ENCODE measurements at places on chromosomes 16 and 17.

GRCh38 chr16:89201439-89202377, 1.4 kb upstream of the SLC22A31 start:
- no peak for DNase-seq

DNA sequence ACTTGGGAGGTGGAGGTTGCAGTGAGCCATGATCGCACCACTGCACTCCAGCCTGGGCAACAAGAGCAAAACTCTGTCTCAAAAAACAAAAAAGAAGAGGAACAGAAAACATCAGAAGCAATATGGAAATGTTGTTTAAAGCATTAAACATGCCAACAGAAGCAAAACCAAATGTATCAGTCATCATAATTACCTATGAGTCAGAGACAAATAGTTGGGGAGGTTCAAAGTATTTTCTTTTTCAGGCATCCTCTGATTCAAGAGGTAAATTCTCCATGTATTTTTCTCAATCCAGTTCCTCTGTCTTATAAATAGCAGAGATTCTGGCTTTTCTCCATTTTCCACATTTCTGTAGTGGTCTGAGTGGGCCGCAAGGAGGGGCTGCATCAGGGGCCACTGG, 2.1 kb upstream of the TM4SF5 start:
- no peak for DNase-seq

GRCh38 chr17:57319806-57320205, 63.5 kb downstream of the MSI2 start:
- DNase-seq: no peak

- no peak for DNase-seq
These were observed 55.9 kb downstream of the ABHD15 start for GRCh38 chr17:29510953-29511352.

DNA sequence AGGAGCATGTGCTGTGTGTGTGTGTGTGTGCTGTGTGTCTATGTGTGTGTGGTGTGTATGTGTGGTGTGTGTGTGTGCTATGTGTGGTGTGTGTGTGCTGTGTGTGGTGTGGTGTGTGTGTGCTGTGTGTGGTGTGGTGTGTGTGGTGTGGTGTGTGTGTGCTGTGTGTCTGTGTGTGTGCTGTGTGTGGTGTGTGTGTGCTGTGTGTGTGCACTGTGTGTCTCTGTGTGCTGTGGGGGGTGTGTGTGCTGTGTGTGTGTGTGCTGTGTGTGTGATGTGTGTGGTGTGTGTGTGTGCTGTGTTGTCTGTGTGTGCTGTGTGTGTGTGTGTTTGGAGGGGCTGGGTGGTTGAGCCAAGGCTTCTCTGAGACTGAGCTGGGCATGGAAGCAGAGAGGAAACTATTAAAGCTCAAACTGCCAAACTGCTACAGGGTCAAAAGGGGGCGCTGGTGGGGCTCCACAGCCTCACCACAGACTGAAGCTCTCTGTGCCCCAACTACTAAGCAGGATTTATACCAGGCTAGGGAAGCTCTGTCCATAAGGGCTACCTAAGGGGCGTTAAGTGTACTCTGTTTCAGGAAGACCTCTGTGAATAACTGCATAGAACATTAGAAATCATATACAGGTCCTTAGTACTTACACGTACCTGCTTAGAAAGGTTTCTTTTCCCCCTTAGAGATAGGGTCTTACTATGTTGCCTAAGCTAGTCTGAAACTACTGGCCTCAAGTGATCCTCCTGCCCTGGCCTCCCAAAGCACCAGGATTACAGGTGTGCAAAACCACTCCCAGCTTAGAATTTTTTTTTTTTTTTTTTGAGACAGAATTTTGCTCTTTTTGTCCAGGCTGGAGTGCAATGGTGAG, 27.8 kb upstream of the GHDC start:
- no peak for DNase-seq

DNA sequence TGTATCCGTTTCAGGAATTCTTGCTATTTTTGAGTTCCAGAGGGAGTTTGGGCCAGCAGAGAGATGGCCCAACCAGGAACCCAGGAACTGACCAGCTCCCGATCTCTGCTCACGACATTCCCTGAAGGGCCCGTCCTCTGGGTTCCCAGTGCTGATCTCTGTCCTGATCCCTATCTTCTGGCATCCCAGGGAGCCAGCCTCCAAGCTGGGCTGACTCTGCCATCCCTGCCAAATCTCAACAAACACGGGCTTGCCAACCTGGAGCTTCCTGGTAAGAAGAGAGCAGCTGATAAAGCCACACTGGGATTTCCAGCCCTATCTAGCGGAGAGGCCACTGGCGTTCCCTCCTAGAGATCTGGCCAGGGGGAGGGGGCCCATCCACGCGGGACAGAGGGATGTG, 16.2 kb downstream of the GPRC5B start:
- DNase-seq: no peak

DNA sequence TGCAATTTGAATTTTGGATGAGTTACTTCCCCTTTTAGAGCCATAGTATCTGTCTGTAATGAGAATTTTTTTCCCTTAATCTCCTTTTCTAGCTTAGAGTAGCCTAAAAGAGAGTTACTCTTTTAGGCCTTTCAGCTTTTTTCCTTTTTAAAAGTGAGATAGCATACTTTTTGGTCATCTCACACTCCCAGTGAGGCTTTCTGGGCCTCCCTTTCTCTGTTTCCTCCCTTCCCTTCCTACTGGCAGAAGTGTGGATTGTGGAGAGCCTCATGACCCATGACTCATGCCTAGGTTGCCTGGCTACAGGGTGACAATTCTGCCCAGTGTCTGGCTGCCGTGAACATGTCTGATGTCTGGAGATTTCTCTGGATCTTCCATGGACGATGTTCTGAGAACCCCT, 15.2 kb downstream of the KRT23 start:
- DNase-seq: no peak

- DNase-seq: no peak
These were observed 25.0 kb upstream of the SYT17 start for GRCh38 chr16:19142939-19143598.

DNA sequence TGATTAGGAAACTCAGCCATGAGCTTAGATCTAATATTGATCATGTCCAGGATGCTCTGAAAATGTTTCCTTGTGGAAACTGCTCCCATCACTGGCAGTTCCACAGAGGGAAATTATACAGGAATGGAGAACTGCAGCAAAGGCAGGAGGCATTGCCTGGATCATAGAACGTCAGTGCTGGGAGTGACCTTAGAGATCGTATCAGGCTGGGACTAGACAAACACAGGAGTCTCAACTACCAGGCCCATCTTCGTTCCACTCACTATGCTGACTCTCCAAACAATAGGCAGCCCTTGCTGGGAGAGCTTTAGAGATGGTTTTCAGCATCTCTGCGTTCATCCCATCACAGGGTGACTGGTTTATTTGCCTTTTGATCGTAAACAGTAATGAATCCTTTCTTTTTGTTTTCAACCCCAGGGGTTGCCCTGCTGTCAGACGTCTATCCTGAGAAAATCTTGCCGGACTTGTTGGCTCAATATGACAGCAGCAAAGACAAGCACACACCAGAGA, 130.3 kb downstream of the TANGO6 start:
- no peak for DNase-seq

GRCh38 chr17:12821376-12821940, 32.2 kb downstream of the ARHGAP44 start:
- DNase-seq: no peak

GRCh38 chr16:8808613-8809353, 11.1 kb downstream of the PMM2 start:
- no peak for DNase-seq

DNA sequence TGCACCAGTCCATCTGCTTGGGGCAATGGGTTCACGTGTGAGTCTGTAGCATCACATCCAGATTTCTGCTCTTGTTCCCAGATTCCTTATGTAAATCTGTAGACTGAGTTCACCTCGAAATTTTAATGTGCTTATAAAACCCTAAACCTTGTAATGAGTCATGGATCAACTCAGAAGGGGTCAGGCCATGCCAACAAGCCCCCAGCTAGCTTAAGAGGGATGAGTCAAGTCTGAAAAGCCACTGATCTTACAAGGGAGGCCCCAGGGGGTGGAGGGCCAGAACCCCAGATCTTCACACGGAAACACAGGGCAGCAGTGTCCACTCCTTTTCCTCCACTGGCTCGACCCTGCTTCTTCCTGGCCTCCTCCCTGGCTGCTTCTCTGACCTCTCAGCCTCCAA, 399.1 kb upstream of the CDH5 start:
- no peak for DNase-seq

GRCh38 chr16:84836234-84836647, 16.5 kb downstream of the CRISPLD2 start:
- peak; percentile 75 for DNase-seq

GRCh38 chr17:49588312-49588711, 12.6 kb downstream of the NXPH3 start:
- no peak for DNase-seq

- DNase-seq: no peak
These were observed 337.4 kb downstream of the WWOX start for GRCh38 chr16:78436846-78437245.

DNA sequence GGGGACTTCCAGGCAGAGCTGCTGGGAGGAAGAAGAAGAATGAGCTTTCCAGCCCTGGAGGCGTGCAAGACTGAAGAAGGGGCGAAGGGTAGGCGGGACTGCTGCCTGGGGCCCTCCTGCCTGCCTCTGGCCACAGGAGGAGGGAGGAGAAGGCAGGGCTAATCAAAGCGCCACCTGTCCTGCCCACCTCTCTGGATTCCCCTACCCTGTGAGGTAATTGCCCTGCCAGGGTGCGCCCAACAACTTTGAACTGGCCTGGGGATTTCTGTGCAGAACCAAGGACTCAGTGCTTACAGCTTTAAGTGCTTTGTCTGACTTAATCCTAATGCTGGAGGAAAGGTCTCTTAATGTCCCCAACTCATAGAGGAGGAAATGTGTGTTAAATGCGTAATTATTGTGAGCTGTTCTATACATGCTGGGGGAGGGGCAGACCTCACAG, at the start of gene NOXO1:
NOXO1 (minus strand) TSS at position 72 of the 439 bp plus-strand sequence. CDS start 290 bp downstream, outside the sequence.
- no peak for DNase-seq

DNA sequence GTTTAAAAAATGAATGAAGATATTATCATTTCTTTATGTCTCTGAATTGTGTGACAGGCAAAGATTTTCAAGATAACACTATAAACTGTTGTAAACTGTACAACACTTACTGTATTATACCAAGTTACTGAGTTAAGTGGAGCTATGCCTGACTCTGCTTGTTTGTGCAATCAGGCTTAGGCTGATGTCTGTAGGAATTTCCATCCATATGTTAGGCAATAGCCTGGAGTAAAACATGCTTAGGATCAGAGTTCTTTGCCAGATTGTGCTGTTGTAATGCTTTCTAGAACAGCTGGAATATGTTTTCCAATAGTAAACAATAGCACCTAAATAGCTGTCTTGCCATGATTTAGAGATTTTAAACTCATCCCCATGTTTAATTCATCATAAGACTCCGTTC, 1496.7 kb downstream of the CDH11 start:
- no peak for DNase-seq

DNA sequence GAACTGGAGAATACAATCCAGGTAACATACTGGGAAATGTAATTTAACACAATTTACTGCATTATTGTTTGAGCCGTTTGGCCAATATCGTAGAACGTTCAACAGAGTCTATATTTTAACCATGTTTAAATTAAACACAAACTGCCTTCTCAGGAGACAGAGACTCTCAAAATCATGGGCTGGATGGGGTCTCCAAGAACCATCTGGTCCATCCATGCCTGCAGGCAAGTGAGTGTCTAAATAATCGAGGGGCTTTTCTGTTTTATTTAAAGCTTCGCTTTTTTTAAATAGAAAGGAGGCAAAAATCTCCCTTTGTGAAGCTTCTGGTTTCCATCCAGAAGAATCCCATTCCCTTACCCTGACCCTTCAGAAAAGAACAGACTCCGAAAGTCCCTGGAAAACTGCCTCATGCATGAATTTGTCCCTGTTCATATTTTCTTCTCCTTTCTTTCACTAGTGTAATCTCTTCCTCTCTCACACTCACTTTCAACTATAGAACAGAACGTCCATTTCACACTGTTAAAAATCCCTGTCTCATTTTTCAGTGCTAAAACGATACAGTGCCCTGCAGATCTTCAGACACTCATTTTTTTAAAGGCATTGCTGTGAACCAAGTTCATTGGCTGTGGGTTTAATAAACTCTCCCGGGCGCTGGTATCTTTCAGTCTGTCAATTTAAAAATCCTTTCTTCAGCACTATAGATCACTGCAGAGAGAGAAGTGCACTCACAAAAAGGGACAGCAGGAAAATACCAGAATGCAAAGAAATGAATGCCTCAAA, 111.4 kb upstream of the TOM1L1 start:
- DNase-seq: no peak

DNA sequence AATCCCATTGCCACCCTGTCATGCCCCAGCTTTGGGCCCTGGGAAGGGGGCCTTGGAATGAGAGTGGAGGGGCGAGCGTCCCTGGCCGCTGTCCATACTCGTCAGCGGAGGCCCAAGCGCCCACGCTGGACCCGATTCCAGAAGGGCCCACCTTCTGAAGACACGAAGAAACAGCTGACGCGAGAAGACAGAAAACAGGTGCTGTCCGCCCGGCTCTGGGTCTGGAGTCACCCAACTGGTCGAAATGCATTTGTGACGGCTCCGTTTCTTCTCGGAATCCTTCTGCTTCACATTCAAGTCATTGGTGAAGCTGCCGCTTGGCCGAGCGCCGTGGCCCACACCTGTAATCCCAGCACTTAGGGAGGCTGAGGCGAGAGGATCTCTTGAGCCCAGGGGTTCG, 52.9 kb upstream of the PVALEF start:
- DNase-seq: no peak

GRCh38 chr16:11084484-11084875, 140.1 kb downstream of the CLEC16A start:
- no peak for DNase-seq

DNA sequence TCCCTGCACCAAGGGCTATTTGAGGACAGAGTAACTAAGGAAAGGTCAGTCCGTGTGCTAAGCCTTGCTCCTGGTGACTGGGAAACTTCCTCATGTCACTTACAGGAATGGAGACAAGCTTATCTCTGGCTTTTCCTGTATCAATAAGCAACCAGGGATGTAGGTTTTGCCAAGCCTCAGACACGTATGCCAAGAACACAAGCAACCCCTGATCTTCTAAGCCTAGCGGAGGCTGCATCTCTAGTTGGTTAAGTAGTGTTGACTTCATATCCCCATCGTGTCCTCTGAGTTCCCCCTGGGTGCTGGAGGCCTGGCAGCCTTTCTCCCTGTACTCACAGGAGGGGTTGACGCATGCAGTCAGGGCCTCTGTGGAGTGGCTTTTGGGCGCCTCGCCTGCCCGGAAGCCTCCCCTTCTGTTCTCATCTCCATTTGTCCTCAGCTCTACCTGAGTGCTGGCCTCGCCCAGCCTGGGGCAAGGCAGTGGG, 1.4 kb upstream of the C1QTNF1 start:
- peak; percentile 12 for DNase-seq

DNA sequence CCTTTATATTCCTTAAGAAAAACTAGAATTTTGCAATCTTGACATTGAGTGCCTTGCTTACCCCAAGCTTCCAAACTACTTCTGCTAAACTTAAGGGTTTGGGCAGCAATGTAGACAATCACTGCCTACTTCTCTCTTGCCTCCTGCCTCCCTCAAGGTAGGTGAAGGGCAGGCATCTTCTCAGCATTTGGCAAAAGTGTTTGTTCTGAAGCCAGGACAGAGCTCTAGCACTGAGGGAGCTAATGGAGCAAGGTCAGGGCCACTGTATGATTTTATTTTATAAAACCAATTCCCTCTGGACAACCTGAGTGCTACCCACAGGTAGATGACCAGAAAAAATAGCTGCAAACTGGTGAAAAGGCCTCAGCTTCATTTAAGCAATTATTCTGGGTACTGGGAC, 111.8 kb downstream of the IRX3 start:
- no peak for DNase-seq
